DMS79 (cell line): ENCODE measurements at places on chromosomes 4 and X.

DNA sequence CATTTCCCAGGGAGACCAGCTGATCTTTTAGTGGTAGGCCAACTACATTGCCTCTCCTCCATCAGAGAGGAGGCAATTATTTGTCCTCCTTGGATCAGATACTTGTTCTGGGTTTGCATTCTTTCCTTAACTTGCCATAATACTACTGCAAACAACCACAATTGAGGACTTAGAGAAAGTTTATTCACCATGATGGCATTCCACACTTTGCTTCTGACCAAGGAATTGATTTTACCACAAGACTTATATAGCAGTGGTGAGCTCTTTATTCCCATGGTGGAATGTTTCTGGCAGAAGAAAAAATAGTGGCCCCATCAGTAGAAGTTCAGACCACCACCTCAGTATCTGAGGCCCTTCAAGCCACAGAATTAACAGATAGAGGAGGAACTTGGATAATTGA is 123.9 kb upstream of the PPP3CA start:
- DNase-seq = no peak

DNA sequence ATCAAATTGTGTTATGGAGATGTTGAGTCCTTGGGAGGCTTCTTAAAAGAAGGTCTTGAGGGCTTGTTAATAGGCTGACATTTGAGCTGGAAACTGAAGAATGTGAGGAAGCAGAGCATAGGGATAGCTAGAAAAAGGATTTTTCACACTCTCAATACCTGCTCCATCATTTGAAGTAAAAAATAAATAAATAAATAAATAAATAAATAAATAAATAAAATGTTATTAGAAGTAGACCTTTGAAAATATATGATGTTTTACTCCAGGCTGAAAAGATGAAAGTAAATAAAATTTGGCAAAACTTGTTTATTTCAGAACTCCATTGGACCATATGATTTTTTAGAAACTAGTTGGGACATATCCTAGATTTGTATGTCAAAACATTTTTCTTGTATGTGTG is 1757.8 kb upstream of the TENM3 start:
- no peak for DNase-seq

DNA sequence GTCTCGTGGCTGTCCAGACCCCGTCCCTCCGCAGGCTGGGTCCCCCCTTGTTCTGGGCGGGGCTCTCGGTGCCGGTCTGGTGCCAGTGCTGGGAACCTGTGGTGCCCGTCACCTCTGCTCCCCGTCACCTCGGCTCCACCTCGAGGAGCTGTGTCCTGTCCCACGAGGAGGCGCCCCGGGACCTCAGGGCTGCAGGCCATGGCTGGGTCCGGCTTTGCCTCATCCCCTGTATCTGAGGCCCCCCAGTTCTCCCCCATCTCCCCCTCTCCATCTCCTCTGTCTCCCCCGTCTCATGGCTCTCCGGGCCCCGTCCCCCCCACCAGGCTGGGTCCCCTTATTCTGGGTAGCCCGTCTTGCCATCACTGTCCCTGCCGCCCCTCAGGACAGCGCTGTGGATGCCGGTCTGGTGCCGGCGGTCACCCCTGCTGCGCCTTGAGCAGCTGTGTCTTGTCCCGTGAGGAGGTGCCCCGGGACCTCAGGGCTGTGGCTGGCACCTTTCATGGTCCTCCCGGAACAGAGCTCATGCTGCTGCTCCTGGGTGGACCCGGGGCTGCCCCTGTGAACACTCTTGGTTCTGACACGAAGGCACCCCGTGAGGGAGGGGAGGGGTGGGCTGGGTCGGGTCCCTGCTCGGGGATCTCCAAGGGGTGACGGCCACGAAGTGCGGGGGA is 13.4 kb upstream of the GTPBP6 start:
- DNase-seq = no peak

- DNase-seq = no peak
These were observed 23.5 kb downstream of the IL1RAPL1 start for GRCh38 chrX:28610746-28611145.

DNA sequence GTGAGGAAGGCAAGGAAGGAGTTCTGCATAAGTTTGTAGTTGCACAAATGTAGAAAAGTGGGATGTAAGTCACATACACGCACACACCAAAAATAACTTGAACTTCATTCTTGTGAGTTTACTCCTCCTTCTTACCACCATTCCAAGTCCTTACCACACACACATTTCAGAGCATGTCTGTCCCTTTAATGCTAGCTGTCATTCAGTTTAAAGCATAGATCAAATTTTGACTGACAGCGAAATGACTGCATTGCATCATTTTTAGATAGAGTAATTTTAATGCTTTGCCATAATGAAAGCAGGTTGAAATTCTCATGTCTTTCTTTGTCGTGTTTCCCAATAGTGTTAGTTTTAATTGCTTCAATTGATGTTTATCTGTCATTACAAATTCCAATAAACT is 629.6 kb upstream of the HTR2C start:
- DNase-seq = no peak

- DNase-seq = no peak
These were observed 481.7 kb upstream of the NR3C2 start for GRCh38 chr4:148923881-148924280.

DNA sequence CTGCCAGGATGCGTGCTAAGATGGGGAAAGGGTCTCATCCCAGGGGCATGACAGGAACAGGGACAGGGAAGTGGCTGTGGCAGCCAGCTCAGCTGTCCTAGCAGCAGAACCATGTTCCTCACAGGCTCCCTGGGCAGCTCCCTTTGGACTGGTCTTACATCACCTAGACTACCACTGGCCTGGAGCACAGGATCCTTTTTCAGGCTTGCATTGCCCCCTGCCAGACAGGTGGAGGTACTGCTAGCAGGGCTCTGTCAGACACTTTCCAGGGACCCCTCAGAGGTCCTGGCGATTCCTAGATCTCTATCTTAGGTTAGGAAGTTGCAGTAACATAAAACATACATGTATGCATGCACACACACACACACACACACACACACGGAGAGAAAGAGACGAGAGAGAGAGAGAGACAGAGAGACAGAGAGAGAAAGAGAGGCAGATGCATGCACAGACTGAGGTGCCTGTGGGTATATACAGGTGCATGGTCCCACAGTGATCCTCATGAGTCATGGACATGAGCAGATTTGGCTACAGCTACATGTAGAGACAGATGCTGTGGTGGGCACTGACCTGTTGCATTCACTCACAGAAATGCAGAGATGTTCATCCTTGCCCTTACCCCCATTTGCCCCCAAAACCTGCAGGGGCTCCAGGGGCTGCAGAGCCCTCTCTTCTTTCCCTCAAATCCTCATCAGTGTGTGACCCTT is 63.6 kb downstream of the STARD8 start:
- no peak for DNase-seq

DNA sequence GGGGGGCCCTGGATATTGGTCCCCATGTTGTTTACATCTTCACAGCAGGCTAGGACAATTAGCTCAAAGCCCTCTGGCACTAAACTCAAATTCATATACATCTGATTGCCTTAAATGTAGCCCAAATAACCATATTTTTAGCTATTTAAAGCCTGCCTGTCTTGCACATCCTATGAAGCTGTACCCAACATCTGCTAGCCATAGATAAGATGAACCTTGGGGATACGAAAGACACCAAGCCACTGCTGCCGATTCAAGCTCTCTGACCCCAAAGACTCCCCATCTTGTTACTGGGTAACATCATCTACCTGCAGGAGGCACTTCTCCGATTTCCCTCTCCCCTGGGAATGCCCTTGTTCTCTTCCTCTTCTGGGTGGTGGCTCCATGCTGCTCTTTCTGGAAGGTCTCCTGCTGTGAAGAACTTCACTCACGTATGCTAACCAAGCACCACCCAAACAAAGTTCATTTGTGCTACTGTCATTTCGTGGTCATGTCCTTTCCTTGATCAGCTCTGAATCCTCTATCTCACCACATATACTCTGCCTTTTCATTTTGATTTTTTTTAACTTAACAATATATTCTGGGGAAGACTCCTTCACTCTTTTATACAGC is 107.7 kb upstream of the ATXN3L start:
- no peak for DNase-seq

DNA sequence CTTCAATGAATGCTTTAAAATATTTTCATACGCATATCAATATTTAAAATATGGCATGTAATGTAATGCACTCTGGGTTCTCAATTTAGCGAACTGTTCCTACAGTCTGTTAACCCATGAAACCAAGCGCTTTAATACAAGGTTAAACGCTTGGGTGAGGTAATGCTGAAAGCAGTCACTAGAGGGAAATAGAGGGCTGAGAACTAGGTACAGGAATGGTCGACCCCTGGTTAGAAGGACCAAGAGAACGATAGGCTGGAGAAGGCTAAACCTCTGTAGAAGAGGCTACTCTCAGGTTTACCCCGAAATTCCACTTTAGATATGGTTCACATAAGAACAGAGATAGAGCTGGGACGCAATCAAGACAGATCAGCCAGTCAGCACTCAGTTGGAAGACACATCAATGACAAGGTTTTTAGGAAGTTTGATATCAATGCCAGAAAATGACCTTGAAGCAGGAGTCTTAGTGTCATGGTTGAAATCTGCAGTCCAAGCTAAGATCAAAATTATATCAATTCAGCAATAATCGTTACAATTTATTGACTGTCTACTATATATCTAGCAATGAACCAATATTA is 26.9 kb downstream of the ARSJ start:
- DNase-seq = no peak

GRCh38 chrX:137567682-137568232 is 1.8 kb downstream of the ZIC3 start:
- no peak for DNase-seq

DNA sequence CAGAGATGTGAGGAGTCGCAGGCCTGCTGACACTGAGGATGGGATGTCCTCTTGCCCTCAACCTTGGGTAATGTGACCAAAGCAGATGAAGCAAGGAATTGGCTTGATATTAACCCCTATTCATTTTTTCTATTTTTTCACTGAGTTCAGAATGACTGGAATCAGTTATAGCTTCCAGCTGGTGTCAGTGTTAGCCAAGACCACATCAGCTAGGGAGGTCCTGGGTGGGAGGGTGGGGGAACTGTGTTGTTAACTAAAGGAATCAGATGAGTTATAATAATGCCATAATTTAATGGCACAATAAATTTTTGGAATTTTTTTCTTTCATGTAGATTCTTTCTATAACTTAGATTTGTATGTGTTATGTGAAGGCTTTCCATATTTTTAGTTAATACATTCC is 91.9 kb downstream of the EGF start:
- no peak for DNase-seq

- peak; percentile 71 for DNase-seq
These were observed 32.7 kb upstream of the JADE1 start for GRCh38 chr4:128776794-128777216.

DNA sequence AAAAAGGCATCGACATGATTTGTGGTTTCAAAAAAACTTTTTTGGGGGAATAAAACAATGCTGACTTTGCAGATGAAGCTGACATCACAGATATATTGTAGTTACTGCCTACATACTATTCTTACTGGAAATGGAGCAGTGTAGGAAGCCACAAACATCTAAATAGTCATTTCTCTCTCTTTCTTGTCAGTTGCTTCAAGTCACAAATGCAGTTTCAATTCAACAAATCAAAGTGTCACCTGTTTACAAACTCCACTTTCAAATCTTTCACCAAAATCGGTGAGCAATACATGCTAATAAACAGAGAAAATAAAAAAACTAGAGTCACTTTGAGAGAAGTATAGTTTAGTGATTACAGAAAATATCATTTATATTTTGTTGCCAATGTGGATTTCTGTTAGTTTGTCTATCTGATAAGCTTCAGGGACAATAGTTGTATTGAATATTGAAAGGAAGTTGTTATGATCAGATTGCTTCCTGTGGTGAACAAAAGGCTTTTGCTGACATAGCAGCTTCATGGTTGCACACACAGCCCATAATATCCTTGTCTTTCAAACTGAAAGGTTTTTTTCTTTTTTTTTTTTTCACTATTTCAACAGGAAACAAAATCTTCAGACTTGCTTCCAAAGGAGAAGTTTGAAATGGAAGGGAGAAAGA is 49.7 kb upstream of the PTPN13 start:
- DNase-seq = no peak

GRCh38 chr4:108628411-108628810 is 8.0 kb downstream of the RPL34 start:
- DNase-seq = no peak

DNA sequence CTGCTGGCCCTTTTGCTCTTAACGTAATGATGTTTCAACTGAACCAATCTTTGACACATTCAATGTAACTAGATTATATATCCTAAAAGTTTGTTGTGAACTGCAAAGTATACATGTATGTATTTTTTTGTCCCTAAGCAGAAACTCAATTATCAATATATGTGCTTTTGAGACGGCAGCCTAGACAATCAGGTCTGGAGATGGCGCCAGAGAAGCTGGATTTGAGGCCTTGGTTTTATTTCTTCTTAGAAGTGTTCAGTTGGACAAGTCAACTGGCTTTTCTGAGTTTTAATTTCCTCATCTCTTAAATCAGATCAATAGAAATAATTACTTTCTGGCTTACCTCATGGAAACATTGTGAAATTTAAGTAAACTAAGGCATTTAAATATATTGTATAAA is 62.5 kb downstream of the DCAF8L1 start:
- no peak for DNase-seq

DNA sequence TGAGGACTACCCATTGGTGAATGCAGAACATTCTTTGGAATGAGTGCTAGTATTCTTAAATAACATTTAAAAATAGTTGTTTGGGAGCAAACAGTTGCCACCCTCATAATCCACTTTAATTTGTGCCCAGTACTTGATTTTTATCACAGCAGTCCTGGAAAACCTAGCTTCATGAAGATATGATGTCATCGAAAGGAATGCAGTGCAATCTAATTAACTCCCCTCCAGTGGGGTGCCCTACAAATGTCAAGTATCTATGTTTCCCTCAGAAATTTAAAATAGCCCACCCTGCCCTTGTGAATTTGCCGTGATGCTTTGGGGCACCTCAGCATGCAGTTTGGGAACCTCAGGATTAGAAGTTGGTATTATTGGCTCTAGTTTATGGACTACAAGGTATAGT is 5.4 kb downstream of the RAB9A start:
- no peak for DNase-seq

- no peak for DNase-seq
These were observed 831.2 kb downstream of the CCSER1 start for GRCh38 chr4:90958256-90958895.

DNA sequence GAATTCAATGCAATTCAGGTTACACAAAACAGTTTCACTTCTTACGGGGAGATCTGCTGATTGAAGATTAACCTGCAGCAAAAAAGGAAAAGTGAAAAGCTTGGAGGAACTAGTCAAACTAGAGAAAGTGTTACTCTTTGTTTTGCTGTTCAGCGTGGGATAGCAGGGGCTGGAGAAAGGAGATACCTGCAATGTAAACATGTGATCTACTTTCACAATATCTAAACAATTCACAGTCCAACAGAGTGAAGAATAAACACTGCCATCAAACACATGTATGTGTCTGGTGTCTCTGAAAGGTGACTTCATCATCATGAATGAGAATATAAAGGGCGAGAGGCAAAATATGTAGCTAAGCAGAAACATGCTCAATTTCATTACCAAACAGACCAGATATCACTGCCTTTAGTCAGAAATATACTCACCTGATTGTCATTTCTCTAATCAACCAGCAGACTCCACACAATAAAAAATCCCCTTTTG is 26.4 kb downstream of the NIPAL1 start:
- no peak for DNase-seq
